ENCODE measurements at places on chromosomes 6 and 20. TPM values are rescaled to one million over a fixed set of nuclear protein-coding genes. Genes with fewer than 3 reads are reported as not detected.

Gene TMEM200A
- 0.06 TPM for total RNA-seq

Gene SCAND1
- total RNA-seq: 93.3 TPM

Gene SLC32A1
- not detected for total RNA-seq

Gene CSNK2A1
- total RNA-seq: 174 TPM

Gene WFDC2
- not detected for total RNA-seq

Gene TASP1
- total RNA-seq: 8.5 TPM

Gene F13A1
- not detected for total RNA-seq

Gene LCA5
- 0.39 TPM for total RNA-seq

Gene PAK5
- total RNA-seq: not detected

Gene FBXO30
- 3.9 TPM for total RNA-seq
